CD8-positive, alpha-beta T cell (primary cell): ENCODE measurements at places on chromosomes 7 and 10.

DNA sequence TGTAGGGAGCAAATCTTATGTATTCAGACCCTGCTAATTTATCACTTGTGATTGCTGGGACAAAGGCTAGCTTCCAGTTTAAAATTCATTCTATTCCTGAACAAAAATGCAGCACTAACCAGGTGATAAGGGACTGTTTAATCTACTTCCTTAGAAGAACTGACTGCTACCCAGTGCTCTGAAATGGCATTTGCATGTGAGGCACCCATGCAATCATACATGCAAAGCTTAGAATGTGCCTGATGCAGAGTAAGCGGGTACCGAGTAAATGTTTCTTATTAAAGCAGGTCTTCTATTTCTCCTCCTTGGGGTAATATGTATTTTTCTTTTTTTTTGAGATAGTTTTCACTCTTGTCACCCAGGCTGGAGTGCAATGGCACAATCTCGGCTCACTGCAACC lies 54.5 kb downstream of the NEURL1 start:
- DNase-seq: no peak

DNA sequence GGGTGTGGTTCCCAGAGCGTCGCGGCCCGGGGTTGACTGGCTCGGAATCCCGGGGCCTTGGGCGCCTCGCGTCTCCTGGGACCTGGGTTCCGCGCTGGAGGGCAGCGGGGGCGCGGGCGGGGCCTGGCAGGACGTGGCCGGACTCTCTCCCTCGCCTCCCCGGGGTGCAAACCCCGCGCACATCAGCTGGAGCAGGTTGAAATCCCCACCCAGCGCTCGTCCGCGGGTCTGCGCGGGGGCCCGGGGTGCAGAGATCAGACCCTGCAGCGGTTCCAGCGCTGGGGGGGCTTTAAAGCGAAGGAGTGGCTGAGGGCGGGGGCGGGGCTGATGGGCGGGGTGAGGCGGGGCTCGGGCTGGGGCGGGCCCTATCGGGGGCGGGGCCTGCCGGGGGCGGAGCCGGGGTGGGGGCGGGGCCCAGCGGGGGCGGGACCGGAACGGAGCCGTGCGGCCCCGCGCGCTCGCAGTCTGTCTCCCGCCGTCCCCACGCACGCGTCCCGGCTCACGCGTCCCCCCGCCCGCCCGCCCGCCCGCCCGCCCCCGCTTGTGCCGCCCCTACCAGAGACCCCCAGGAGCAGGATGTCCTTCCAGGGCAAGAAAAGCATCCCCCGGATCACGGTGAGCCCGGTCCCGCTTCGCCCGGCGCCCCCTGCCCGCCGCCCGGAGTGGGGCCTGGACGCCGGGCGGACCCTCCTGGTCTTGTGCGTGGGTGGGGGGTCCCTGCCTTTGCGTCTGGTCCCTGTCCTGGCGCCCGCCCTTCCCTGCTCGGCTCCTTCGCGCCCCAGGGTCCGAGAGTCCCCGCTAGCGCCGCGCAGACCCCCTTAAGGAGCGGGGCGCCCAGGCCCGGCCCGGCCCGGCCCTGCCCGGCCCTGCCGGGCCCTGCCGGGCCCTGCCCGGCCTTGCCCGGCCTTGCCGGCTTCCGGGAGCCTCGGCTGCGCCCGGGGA lies at the start of gene DPYSL4:
Gene DPYSL4, plus strand, starts transcription at position 461 of the 942 bp plus-strand sequence. Its CDS starts 116 bp downstream, at position 577.
- DNase-seq: no peak

DNA sequence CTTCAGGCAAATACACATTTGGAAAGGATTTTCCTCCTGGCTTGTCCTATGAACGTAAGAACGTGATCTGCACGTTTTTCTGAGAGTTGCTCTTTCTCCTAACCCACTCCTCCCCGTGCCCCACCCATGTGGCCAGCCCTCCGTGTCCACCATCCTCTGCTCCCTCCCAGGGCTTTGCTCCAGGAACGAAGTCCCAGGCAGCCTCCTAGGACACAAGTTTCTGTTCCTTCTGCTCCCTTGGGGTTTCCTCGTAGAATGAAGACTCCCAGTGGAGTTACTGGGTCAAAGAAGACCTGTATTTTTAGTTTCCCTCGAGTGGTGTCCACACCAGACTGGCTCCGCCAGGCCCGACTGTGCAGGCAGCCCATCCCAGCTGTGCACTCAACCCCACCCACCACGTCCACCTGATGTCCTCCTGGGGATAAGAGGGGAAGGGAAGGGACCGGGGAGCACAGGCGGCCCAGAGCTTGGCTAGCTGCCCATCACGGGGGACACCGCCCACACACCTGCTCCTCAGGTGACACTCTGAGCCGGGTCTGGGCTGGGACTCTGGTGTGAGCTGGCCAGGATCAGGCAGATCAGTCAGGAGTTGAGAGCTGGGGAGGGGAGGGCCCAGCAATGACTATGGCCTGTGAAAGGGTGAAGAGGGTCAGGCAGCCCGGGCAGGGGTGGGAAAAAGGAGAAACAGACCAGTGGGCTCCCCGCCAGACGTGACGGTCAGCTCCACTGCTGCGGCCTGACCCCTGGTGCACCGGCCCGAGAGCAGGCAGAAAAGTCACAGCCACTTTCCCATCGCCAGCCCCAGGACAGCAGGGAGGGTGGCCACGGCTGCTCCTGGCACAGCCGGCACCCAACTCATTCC lies 54.3 kb upstream of the PPP2R2D start:
- no peak for DNase-seq

DNA sequence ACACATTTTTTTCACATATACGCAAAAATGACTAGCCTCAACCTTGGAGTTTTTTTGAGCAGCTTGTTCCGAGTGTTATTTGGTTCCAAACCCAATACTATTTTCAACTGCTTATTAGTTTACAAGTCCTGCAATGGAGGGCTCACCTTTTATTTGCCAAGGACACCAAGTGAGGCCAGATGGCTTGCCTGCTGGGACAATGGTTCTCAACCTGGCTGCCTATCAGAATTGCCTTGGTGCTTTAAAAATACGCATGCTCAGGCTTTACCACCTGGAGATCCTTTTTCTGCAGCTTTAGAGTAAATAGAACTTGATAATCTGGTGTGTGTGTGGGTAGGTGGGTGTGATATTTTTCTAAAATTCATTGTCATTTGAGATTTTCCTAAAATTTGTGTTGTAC lies 276.8 kb downstream of the MTERF1 start:
- no peak for DNase-seq

DNA sequence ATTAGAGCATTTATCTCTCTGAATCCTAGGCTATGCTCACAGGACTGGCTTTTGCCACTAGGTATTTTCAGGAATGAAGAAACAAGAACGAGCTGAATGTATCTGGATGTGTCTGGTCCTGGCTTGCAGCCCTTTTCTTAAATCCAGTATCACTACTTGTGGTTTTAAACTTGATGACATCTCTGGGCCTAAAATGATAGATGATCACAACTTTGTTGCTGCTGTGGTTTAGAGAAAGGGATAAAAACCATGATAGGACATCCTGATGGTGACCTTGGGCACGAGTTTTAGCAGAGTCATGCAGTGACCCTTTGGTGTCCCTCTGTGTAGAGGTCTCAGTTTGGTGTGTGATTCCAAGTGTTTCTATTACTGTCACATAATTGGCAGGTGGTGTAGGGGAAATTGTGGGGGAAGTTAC lies 31.7 kb upstream of the SEMA3C start:
- no peak for DNase-seq

- no peak for DNase-seq
Measured at GRCh38 chr10:128071417-128071782, 54.8 kb downstream of the MKI67 start.
